ENCODE measurements at places on chromosomes 11 and 22. TPM values are rescaled to one million over a fixed set of nuclear protein-coding genes. Genes with fewer than 3 reads are reported as not detected.
A peak's percentile ranks its signal among the peaks of the same experiment; 100 is the strongest.

DNA sequence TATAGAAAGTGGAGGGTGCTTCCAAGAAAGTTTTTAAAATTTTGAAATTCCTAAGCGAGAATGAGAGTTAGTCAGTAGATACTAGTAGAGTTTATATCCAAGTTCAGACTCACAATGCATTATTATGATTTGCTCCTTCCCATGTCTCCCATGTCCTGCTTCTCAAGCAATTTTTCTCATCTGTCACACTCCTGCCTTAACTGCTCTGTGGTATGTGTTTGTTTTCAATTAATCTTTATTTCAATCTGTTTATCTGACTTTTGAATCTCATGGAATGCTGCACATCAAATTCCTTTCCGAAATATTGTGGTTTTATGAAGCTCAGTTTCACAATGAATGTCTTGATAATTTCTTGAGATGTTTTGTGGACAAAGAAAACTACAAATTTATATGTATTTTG, 18.1 kb downstream of the THY1 start:
- DNase-seq = no peak

- no peak for DNase-seq
These were observed 7.5 kb downstream of the SBF1 start for GRCh38 chr22:50467341-50467740.

DNA sequence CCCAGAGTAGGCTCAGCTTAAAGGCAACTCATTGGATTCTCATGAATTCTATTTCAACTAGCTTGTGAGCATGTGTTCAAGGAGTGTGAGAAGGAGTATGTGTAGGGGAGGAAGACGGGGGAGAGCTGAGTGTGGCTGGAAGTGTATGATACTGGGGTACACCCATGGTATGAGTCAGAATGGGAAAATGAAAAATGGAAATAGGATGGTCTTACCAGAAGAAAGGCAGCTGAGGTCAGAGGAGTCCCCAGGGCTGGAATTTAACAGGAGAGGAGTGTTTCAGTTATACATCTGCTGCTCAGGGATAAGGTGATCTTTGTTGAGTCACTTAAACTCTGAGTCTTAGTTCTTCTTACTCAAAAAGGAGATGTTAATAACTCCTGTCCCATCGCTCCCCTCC, 6.7 kb upstream of the ADAMTS15 start:
- no peak for DNase-seq

GRCh38 chr11:120842195-120842594, 181.7 kb upstream of the TBCEL start:
- DNase-seq = no peak

- no peak for DNase-seq
These were observed 21.1 kb upstream of the KLHL35 start for GRCh38 chr11:75453916-75454655.

DNA sequence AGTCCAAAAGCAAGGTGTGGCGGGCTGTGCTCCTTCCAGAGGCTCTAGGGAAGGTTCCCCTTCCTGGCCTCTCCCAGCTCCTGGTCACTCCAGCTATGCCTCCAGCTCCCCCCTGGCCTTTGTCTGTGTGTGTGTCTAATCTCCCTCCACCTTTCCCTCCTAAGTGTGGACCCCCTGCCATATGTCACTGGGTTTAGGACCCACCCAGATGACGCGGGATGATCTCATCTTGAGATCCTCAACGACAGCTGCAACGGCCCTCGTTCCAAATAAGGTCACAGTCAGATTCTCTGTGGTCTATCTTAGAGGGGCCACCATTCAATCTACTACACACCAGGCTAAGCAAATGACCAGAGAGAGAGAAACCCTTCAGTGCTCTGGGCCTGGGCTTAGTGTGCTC, 107.9 kb downstream of the ARHGAP8 start:
- DNase-seq = no peak

DNA sequence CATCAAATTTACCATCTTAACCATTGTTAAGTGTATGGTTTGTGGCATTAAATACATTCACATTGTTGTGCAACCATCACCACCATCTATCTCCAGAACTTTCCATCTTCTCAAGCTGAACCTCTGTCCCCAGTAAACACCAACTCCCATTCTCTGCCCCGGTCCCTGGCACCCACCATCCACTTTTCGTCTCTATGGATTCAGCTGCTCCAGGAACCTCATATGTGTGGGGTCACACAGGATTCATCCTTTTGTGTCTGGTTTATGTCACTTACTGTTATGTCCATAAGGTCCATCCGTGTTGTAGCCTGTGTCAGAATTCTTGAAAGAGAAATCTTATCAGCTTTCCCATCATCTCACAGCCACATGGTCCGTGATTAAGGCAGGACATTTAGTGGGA, 16.3 kb downstream of the TSPAN32 start:
- DNase-seq = no peak

- DNase-seq = no peak
These were observed 538.1 kb downstream of the MIAT start for GRCh38 chr22:27195494-27195893.

GRCh38 chr11:66275396-66275795, 2.6 kb upstream of the CNIH2 start:
- DNase-seq = no peak

DNA sequence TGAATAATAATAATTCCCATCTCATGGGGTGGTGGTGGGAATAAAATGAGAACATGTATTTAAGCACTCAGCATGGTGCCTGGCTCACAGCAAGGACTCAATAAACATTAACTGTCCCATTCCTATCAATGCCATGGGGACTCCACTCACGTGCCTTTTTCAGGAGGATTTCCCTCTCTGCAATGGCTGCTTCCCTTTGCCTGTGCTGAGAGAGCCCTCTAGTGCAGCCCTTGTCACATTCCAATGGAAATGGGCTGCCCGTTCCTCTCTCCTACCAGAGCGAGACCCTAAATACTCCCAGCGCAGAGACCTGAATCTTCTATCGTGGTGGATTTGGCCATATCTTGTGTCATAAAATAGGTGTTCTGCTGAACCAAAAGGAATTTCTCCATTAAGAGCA, 621.5 kb upstream of the B3GAT1 start:
- DNase-seq = no peak

DNA sequence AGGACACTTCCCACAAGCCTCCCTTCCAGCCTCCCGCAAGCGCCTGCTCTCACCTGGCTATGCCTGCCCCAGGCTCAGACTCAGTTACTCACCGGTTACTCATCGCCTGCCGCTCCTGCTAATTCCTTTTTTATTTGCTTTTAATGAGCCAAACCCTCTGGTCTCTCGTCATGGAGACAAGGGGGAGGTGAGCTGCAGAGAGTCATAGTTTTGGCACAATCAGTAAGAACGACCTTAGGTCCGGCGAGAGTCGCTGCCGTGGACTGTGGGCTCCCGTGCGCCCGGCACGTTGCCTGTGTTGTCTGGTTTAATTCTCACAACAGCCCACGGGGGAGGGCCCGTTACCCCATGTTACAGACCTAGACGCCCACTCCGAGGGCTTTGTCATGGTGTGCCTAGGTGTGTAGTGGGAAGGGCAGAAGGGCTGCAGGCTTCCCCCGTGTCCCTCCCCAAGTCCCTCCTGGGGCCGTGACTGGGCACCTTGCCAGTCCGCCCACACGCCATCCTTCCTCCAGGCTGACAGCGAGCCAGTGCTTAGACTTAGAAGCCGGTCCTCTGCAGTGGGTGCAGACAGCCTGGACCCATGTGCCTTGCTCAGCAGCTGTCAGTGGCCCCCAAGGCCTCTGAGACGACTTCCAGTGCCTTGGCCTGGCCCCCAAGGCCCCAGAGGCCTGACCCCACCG, 42.2 kb downstream of the WNT7B start:
- peak; percentile 77 for DNase-seq

Gene ELMOD1
- 0.03 TPM for total RNA-seq

Gene GLYAT
- not detected for total RNA-seq

Gene B3GAT1
- total RNA-seq = not detected

Gene ZNF143
- total RNA-seq = 24.0 TPM

Gene CYTH4
- not detected for total RNA-seq

Gene RHOD
- not detected for total RNA-seq

Gene SLC22A8
- not detected for total RNA-seq

Gene C11orf21
- not detected for total RNA-seq
